ENCODE measurements at places on chromosomes 4 and X.

GRCh38 chr4:15901007-15901406 lies 37.5 kb downstream of the FGFBP1 start:
- no peak for DNase-seq

GRCh38 chrX:152912106-152912505 lies 14.2 kb downstream of the ZNF185 start:
- DNase-seq = no peak

DNA sequence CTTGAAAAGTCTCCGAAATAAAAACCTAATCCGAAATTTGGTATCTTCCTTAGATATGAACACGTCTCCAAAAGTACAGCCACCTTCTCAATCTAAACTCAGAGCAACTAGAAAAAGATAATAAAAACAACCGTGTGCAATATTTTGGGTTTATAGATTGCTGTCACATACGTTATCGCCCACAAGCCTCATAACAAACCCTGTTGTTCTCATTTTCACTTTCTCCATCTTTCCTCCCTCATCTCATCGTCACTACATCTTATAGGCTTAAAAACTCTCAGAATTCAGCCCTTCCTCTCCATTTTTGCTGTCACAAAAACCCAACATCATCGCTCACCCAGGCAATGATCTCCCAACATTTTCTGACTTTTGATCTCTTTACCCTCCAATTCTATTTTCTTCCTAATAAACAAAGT lies 448 bp upstream of the SCFD2 start:
- DNase-seq = no peak

GRCh38 chr4:185424905-185425646 lies 688 bp downstream of the UFSP2 start:
- DNase-seq = no peak

- no peak for DNase-seq
Measured at GRCh38 chrX:25144043-25144940, 128.5 kb upstream of the ARX start.

DNA sequence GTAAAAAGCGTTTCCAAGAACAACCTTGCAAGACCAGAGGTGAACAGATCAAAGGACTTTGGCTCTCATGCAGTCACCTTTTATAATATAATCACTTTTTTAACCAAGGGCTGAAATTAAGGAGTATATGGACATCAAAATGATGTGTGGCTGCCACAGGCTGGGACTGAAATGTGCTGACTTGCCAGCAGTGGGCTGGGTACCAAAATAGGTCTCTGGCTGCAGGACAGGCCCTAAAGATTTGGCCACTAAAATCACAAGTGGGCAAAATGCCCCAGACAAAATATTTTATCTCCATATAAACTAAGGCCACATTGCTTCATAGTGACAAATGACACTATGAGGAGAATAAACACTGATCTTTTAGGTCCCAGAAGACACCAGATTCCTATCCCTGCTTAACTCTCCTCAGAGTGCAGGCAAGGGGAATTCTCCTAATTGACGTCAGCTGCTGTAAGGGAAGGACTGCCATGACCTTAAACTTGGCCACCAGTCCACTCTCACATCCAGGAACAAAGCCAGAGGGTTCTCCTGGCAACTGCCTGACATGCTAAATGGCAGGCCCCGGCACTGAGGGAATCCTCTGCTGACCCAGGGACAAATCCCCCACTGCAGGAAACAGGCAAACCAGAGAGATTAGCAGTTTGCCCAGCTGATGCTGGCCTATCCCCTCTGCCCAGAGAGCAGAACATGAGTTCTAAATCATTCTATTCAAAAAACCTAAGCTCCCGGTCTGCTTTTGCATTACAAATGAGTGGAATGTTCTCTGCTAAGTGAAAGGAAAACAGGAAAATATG lies 155.8 kb downstream of the PPP3CA start:
- DNase-seq = no peak

- DNase-seq = no peak
Measured at GRCh38 chr4:140266958-140267568, 106.4 kb upstream of the SCOC start.

DNA sequence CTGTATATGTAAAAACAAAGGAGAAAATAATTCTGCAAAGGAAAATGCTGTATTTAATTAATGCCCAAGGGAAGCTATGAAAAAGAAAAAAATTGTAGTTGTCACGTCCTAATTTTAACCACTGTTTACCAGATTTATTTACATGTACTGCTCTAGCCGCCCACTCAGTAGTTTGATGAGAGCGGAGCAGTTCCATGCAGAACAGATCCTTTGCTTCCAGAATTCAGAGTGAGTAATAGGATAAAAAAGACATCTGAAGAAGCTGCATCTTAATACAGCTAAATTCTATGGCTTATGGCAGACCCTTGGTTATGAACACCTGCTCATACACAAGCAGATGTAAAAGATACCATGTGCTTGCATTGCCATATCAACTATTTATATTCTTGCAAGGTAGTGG lies 287.0 kb downstream of the GASK1B start:
- DNase-seq = no peak

DNA sequence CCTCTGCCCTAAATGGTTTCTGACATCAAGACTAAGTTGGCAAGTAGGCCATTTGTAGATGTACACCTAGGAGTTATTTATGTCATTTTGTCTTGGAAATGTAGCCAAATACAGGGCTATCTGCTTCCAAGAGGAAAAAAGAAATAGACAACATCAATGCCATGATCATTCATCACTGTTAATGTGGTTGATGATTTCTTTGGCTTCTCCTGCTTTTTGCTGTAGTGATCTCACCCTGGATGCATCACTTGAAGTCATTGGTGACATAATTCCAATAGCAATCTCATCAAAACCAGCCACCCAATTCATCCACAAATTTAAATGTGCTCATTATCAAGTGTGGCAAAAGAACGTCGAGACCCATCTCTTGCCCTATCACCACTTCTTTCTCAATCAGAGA lies 222.6 kb upstream of the PPARGC1A start:
- DNase-seq = no peak

DNA sequence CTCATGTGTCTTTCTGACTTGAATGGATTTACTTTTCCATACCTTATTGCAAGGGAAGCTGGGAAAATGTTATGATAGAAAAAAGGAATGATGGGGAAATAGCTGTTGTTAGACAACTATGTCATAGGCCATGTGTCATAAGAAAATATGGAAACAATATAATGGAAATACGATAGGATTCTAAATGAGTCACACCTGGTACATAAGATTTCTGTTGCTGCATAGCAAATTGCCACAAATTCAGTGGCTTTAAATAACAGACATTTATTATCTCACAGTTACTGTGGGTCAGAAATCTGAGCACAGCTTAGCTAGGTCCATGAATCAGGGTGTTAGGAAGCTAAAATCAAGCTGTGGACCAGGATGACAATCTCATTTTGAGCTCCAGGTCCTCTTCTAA lies 44.6 kb upstream of the ANKRD50 start:
- DNase-seq = no peak

DNA sequence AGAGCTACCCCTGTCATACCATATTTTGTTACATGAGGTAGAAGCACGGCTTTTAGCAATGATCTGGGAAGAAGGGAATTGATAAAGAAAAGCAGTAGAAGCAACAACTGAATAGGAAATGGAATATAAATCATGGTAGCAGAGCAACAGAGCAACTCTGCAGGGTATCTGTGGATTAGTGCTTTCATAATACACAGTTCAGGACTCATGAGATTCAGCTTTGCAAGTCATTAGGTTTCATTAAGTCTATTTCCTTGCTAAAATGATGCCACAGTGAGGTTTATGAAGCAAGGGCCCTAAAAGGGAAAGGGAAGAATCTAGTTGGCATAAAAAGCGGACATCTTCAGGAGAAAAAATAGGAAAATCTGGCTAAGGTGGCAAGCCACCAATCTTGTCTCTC lies 45.6 kb upstream of the GRPR start:
- DNase-seq = no peak

GRCh38 chr4:92521941-92522340 lies 218.2 kb downstream of the GRID2 start:
- no peak for DNase-seq

DNA sequence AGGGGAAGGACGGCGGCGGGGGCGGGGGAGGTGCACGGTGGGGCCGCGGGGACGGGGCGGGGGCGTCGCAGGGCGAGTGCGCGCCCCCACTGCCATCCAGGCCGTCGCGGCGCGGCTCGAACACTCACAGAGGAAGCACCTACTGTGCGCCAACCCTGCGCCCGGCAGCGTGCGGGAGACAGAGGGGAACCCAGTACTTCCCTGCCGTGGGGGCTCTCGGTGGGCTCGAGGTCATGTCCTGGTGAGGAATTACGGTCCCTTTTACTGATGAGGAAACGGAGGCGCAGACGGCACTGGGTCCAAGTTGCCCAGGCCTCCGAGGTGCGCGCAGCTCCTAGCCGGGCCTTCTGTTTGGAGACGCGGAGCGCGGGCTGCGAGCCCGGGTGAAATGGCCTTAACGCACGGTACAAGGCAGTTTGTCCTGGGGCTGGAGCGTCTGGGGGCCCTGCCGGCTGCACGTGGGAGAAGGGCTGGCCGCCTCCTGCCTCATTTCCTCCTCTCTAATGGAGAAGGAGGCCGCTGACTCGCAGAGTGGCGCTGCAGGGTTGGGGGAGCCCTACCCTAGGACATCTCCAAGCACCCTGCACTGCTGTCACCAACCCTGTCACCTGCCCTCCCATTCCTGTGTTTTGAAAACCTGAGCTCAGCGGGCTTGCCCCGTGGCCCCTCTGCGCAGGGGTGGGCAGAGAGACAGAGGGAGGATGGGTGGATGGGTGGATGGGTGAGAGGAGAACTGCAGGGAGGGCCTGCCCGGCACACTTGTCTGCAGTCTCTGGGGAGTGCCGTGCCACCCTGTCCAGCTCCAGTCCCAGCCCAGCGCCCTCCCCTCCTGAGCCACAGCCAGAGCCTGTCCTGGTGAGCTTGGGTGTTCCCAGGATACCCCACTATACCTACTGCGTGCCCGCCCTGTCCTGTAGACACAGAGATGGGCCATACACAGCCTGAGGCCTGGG lies 106.0 kb downstream of the ADRA2C start:
- DNase-seq = no peak

GRCh38 chr4:38982361-38983095 lies 49.7 kb downstream of the TMEM156 start:
- DNase-seq = no peak

- DNase-seq = no peak
Measured at GRCh38 chr4:99301376-99302164, 10.8 kb upstream of the ADH1A start.

DNA sequence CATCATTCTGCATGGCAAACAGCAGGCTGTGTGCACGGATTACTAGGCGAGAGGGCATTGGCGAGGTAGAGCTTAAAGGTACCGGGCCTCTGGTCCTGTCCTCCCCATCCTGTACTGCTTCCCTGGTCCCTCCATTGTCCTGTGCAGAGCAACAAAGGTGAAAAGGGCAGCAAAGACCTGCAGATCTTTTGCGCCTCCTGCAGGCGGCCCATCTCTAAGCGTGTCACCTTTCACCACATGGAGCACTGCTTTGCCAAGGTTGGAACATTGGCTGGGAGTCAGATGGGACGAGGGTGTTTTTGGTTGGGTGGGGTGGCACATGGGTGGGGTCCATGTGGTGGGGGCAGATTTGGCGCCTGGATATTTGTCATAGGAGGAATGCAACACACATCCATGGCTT lies 64.7 kb upstream of the UXT start:
- DNase-seq = no peak

DNA sequence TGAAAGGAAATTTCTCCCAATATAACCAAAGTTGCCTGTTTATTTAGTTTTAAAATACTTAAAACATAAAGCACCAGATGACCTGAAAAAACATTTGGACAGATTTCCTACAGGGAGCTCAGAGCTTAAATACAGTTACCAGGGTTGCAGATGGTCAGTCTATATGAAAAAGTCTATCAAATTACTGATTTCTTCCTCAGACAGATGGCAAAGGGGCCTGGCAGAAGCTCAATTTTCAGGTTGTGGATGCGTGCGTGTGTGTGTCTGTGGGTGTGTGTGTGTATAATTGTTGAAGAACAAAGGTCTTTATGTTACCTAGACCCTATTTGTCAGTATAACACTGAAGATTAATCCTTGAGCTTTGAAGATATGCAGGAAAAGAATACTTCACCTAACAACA lies 169.4 kb downstream of the MAD2L1 start:
- no peak for DNase-seq

- no peak for DNase-seq
Measured at GRCh38 chr4:1982124-1983052, 26.4 kb downstream of the NELFA start.

DNA sequence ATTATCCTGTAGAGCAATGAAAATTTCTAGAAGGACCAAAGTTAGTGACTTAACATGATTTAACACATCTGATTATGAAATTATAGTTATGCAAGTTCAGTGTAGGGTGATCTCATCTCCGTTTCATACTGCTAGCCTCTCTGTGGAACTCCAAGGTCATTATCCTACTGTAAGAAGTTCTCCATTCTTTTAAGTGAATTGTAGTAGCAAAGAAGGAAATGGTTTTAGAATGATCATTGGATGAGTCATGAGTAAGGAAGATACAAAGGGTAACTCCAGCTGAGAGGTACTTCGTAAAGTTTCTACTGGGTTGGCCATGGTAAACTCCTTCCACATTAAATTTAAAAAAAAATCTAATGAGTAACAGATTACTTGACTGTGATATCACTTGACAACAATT lies 215.0 kb upstream of the GIMD1 start:
- DNase-seq = no peak

- no peak for DNase-seq
Measured at GRCh38 chr4:27515140-27515539, 654.5 kb downstream of the STIM2 start.

GRCh38 chr4:173253561-173253960 lies 80.6 kb downstream of the HMGB2 start:
- DNase-seq = no peak

GRCh38 chr4:75989846-75990528 lies 758 bp downstream of the SDAD1 start:
- no peak for DNase-seq

DNA sequence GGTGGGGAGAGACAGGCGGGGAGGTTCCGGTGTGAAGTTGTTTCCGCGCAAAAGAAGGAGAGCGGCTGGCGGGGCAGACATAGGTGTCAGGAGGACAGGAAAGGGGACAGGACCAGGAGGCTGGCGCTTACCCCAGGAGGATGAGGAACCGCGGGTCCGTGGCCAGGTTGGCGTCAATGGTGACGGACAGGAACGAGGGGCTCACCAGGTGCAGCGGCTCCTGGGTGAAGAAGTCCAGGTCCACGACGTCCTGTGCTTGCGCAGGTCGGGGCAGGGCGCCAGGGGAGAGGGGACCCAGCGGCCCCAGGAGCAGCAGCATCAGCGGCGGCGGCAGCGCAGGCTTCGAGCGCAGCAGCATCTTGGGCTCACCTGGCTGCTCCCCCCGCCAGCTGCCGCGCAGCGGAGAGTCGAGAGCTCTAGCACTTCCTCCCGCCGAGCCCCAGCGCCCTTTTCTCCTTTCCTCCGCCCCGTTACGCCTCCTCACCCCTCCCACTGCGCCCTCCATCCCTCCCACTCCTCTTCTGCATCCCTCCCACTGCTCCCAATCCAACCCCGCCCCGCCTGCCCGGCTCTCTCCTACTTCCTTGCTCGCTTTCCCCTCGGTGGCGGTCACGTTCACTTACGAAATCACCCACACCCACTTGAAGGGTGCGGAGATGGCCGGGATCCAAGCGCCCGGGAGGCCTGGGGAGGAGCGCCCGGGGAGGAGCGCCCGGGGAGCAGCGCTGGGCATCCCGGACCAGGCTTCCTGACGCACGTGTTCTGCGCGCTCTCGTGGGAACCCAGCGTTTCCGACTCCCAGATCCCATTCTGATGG lies at the start of gene HPSE:
HPSE (minus strand) TSS at position 424 of the 817 bp plus-strand sequence; CDS start at position 358, 66 bp downstream.
- DNase-seq = peak; percentile 50

Measured in effector CD8-positive, alpha-beta T cell (primary cell).